ENCODE measurements at places on chromosomes 7 and 10. TPM values are rescaled to one million over a fixed set of nuclear protein-coding genes. Genes with fewer than 3 reads are reported as not detected.

CPA1 gene
- not detected for total RNA-seq

KIAA1217 gene
- total RNA-seq, result 2.2 TPM

YWHAG gene
- 80.5 TPM for total RNA-seq

SAP25 gene
- not detected for total RNA-seq

SLC29A4 gene
- 4.9 TPM for total RNA-seq

PPP1R3C gene
- total RNA-seq, result 46.4 TPM

SUN3 gene
- not detected for total RNA-seq

COL28A1 gene
- total RNA-seq, result not detected

IMMP2L gene
- 9.2 TPM for total RNA-seq

TMEM178B gene
- total RNA-seq, result not detected

FZD1 gene
- total RNA-seq, result 9.4 TPM
